Activated CD8-positive, alpha-beta T cell treated with anti-CD3 and anti-CD28 coated beads for 36 hours (primary cell): ENCODE measurements at places on chromosomes 2 and 18.

GRCh38 chr2:198296665-198297308 is 492.4 kb downstream of the PLCL1 start:
- peak; percentile 75 for DNase-seq

- no peak for DNase-seq
Measured at GRCh38 chr2:156157670-156158069, 174.9 kb downstream of the NR4A2 start.

GRCh38 chr2:102096103-102096502 is 46.4 kb upstream of the IL1R1 start:
- DNase-seq, result no peak

DNA sequence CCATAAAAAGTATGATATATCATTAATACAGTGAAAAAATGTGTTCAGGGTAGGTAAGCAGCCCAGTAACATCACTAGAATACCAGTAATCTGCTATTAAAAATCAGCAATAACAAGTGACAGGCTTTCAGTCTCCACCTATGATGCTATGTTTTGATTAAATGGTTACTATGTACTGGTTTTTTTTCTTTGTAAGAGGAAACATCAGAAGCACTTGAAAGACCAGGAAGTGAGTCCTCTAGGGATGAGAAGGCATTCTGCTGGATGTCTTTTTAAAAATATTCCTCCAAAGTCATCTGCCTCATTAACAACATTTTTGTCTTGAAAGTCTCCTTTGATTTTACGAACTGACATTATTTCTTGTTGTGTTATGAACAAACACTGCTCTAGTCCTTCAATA is 136.0 kb upstream of the FAM98A start:
- DNase-seq, result no peak

- DNase-seq, result peak; percentile 52
Measured at GRCh38 chr18:58541146-58541788, 87.6 kb downstream of the ALPK2 start.

DNA sequence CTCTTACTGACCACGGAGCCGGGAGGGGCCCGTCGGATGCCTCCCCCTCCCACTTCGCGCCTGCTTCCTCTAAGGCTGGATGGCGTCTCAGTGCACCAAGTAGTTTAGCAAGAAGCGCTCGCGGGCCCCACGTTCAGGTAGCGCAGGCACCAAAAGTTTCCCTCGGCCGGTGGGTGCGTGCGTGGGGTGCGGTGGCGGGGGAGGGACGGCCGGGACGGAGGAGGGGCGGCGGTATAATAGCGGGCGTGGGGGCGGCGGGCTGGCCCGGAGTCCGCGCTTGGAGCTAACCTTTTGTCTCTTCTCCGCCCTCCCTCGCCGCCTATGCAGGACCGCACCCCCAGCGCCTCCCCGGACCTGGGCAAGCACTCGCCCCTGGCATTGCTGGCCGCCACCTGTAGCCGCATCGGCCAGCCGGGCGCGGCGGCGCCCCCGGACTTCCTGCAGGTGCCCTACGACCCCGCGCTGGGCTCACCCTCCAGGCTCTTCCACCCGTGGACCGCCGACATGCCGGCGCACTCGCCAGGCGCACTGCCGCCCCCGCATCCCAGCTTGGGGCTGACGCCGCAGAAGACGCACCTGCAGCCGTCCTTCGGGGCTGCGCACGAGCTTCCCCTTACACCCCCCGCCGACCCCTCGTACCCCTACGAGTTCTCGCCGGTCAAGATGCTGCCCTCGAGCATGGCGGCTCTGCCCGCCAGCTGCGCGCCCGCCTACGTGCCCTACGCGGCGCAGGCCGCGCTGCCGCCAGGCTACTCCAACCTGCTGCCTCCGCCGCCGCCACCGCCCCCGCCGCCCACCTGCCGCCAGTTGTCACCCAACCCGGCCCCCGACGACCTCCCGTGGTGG is 1.0 kb downstream of the SP5 start:
- peak; percentile 16 for DNase-seq

DNA sequence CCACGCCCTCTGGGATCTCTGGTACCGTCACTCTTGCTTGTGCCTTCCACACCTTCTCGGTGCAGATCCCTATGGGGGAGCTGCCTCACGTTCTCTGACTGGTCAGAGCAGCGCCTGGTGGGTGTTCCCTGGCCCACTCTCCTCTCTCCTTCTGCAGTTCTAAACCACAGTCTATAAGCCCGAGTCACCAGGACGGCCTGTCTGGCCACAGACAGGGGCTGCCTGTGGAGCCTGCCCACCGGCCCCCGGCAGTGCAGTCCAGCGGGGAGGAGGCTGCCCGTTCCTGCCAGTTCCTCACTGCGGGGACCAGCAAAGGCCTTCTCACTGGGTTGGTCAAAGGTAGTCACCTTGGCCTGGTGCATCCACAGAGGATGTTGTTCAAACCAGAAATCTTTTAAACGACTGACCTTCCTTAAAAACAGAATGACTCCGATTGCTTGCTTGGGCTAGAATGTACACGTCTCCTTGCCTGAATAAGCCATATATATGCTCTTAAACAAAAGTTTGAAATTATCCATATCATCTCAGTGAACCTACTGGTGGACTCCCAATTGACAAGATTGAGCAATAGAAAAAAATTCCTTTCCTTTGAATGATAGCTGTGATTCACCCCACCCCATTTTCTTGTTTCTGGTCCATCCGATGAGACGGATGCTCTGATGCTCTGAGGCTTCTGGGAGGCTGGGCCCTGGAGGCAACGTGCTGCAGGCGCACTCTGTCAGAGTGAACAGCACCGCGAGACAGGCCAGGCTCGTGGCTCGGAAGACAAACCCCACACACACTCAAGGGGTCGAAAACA is 61.2 kb downstream of the RALBP1 start:
- no peak for DNase-seq

DNA sequence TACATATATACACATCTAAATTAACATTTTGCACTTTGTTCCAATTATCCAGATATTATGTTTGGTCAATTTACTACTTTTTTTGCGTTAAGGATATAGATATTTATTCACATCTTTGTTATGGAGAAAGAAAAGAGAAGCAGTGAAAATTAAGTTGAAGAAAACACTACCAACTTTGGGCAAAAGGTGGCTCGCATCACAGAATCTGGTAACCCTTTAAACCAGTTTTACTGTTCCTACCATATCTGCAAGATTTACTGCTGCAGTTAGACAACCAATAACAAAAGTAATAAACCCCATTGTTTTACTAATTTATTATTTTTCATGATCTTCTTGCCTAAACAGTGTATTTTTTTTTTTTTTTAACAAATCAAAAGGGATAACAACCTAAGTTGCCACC is 53.6 kb downstream of the SMAD2 start:
- DNase-seq, result no peak

DNA sequence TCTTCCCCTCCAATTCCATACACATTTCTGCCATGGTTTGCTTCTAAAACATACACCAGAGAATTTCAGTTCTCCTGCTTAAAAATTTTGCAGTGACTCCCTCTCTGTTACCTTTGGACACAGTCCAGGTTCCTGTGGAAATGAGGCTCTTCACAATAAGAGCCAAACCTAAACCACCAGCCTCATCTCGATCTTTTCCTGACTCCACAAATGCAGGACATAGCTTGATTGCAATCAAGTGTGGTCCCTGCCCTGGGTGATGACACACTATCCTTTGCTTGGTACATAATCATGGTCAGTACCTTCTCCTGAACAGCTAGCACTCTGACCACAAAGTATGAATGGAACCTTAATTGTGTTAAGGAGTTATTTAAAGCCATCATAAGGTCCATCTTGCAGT is 134.9 kb upstream of the CHAC2 start:
- DNase-seq, result no peak

- peak; percentile 28 for DNase-seq
Measured at GRCh38 chr2:1546023-1546591, 132.8 kb downstream of the TPO start.

DNA sequence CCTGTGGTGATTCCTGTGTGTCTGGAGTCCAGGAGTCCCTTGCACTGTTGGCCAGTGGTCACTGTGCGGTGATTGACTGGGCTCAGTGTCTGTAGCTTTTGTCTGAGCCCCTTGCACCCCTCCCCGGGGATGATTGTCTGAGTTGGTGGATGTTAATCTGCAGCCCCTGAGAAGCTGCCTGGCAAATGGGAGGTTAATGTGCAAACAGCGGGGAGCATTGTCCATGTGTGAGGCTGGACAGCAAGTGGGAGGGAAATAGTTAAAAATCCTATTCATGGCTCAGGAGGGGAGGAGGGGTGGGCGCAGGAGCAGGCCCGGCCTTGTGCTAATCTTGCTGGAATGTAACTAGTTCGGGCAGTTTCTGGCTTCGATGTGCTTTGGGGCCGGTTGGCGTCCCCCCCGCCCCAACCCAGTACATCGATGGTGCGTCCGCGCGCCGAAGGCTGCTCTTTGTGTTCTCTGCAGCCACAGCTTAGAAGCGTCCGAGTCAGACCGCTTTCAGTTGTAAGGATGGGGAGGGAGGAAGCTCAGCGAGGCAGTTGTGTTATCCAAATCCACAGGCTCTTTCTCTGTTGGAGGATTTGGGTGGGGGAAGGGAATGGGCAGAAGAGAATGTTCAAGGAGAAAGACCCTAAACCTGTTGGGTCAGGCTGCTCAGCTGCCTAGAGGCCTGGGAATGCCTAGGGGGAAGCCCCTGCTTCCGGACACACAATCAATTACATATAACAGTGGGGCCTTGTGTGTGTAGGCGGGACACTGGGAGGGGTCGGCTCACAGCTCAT is 71.8 kb downstream of the TGOLN2 start:
- no peak for DNase-seq

DNA sequence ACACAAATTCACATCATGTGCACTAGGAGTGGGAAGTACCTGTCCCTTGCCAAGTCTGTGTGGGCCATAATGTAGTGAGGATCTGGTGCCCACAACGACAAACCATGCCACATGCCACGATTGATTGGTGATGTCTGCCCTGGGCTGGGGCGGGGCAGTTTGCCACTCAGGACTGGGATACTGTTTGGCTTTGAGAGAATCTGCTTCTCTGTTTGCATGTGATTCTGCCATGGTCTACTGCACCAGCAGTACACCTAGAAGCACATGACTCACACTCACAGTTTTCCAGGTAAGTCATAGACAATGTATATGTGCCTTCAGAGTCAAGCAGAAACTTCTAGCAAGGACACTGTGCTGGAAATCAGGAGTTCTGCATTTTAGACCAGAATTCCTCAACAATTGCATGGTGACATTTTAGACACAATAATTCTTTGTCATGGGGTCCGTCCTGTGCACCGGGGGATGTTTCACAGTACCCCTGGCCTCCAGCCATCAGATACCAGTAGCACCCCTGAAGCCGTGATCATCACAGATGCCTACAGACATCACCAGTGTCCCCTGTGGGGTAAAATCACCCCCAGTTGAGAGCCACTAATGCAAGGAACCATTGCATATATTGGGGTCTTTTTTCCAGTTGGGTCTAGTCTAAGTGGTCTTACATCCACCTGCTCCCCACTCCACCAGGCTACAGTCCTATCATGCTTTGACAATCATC is 278.3 kb downstream of the EIPR1 start:
- no peak for DNase-seq

- DNase-seq, result no peak
Measured at GRCh38 chr2:130837811-130838565, 1.3 kb downstream of the ARHGEF4 start.

DNA sequence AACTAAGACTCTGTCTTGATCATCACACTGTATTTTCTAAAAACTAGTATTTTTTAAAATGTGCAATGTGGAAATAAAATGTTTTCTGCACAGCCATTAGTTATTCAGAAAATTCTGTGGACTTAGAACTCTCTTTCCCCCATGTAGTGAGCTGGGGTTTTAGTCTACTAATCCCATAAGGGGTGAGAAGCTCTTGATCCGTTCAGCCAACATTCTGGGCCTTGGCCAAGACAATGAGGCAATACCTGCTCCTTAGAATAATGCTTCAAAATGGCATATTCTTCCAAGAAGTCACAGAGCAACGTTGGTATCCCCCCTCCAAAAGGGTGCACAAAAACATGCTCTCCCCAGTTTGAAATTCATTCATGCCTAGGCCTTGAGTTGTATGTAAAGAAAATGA is 4.0 kb downstream of the REEP1 start:
- no peak for DNase-seq

GRCh38 chr2:62447411-62447810 is 58.6 kb downstream of the TMEM17 start:
- no peak for DNase-seq
